ENCODE measurements at places on chromosomes 6 and 20.

DNA sequence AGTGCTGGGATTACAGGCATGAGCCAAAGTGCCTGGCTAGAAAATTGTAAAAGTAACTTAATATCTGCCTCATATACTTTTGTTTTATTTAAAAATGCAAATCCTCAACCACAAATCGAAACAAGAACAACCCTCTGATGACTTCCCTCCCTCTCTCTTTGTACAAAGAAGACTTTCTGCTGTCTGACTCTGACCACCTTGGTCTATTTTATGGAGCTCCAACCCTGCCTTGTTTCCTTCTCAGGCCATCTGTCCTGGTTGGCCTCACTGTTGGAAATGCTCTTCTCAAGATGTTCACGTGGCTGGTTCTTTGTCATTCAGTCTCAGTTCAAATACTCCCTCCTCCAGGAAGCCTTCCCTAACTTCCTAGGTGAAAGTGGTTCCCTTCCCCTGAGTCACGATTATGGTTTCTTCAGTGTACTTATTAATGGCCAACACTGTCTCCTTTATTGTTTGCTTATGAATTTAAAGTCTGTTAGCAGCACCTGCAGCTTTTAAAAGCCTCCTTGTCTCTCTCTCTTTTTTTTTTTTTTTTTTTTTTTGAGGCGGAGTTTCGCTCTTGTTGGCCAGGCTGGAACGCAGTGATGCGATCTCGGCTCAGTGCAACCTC is 151.5 kb upstream of the SALL4 start:
- no peaks in the 10 kb centered on the region for H3K36me3 ChIP-seq
- no peaks in the 10 kb centered on the region for H3K27me3 ChIP-seq
- no peak overlapping the region for H3K4me3 ChIP-seq
- no peak for DNase-seq

GRCh38 chr20:50230184-50230583 is 39.6 kb downstream of the CEBPB start:
- H3K4me3 ChIP-seq: no peak overlapping the region
- no peak overlapping the region for H3K27ac ChIP-seq
- H3K4me1 ChIP-seq: no peaks in the 10 kb centered on the region
- no peaks in the 10 kb centered on the region for H3K27me3 ChIP-seq
- DNase-seq: no peak
- no peaks in the 10 kb centered on the region for H3K36me3 ChIP-seq

DNA sequence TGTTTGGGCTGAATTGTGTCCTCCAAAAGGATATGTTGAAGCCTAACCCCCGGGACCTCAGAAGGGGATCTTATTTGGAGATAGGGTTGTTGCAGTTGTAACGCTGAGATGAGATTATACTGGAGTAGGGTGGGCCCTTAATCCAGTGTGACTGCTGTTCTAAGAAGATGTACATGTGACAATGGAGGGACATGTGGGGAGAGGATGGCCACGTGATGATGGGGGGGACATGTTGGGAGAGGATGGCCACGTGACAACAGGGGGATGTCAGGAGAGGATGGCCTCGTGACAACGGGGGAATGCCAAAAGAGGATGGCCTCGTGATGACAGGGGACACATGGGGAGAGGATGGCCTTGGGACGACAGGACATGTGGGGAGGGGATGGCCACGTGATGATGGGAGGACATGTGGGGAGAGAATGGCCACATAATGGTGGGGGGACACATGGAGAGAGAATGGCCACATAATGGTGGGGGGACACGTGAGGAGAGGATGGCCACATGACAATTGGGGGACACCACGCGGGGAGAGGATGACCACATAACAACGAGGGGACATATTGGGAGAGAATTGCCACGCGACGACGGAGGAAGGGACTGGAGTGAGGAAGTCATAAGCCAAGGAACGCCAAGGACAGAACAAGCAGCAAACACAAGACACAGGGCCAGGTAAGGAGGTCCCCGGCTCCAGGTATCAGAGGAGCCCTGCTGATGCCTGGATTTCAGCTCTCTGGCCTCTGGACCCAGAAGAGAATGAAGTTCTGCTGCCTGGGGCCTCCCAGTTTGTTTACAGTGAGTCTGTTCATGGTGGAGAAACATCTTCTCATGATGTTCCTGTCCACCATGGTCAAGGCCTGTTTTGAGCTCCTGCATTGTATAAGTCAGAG is 29.2 kb downstream of the SYNJ2 start:
- H3K4me1 ChIP-seq: no peaks in the 10 kb centered on the region
- DNase-seq: no peak
- no peak overlapping the region for H3K27ac ChIP-seq
- H3K27me3 ChIP-seq: no peaks in the 10 kb centered on the region
- no peaks in the 10 kb centered on the region for H3K36me3 ChIP-seq

DNA sequence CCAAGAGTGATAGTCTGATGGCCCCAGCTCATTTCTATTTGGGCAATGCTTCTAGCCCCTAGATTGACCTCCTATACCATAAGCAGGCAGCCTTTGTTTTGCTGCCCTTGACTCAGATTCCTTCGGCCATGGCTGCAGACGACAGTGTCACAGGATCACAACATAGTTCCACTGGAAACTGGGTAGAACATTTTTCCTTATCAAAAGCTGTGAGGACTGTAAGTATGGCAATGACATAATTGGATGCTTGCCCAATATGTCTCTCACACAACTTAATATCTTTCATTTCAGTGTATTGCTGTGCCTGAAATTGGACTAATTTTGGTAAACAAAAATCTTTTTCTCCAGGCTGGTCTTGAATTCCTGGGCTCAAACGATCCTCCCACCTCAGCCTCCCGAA is 22.9 kb downstream of the KIF6 start:
- H3K36me3 ChIP-seq: no peaks in the 10 kb centered on the region
- no peak overlapping the region for H3K4me3 ChIP-seq
- H3K4me1 ChIP-seq: no peaks in the 10 kb centered on the region
- H3K27me3 ChIP-seq: no peaks in the 10 kb centered on the region
- DNase-seq: no peak

DNA sequence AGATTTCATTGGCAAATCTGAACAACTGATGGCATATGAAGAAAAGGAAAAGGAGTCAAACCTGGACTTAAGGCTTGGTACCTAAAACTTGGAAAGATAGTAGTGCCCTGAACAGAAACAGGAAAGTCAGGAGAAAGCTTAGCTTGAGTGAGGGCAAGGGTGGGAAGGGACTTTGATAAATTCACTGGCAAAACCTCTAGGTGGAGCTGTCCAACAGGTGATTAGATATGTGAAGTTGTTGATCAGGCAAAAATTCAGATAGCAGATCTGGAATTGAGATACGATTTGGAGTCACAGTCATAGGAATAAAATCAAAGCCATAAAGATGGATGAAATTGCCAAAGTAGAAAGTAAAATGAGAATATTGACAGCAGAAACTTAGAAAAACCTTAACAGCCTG is 16.1 kb upstream of the ZNF292 start:
- H3K4me3 ChIP-seq: no peak overlapping the region
- no peaks in the 10 kb centered on the region for H3K36me3 ChIP-seq
- DNase-seq: no peak
- H3K4me1 ChIP-seq: no peaks in the 10 kb centered on the region
- no peak overlapping the region for H3K27ac ChIP-seq
- no peaks in the 10 kb centered on the region for H3K27me3 ChIP-seq

GRCh38 chr6:76014626-76015530 is 57.6 kb downstream of the IMPG1 start:
- no peaks in the 10 kb centered on the region for H3K36me3 ChIP-seq
- no peaks in the 10 kb centered on the region for H3K4me1 ChIP-seq
- H3K4me3 ChIP-seq: no peak overlapping the region
- no peak overlapping the region for H3K27ac ChIP-seq
- DNase-seq: no peak

- H3K27me3 ChIP-seq: no peaks in the 10 kb centered on the region
- no peaks in the 10 kb centered on the region for H3K4me1 ChIP-seq
- DNase-seq: no peak
- no peak overlapping the region for H3K4me3 ChIP-seq
- no peak overlapping the region for H3K27ac ChIP-seq
- no peaks in the 10 kb centered on the region for H3K36me3 ChIP-seq
Observed at GRCh38 chr6:149150801-149151398, 166.6 kb upstream of the TAB2 start.

DNA sequence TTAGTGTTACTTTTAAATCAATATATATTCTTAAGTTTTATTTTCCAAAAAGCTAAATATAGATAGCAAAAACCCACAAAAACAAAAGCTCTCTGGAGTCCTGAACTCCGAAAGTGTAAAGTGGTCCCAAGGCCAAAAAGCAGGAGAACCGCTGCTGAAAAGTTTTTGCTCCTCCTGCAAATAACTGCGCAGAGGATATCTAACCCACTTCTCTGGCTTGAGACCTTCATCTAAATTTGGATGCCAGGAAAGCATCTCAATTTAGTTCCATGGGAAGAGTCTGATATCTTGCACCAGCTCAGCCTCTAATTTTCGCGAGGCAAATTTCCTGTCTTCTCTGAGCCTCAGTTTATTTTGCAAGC is 523 bp downstream of the MRPS10 start:
- H3K27ac ChIP-seq: peak overlapping the region; percentile 52
- no peak for DNase-seq
- H3K4me1 ChIP-seq: no peaks in the 10 kb centered on the region
- no peaks in the 10 kb centered on the region for H3K27me3 ChIP-seq
- H3K36me3 ChIP-seq: peaks cover 8% of the 10 kb centered on the region

DNA sequence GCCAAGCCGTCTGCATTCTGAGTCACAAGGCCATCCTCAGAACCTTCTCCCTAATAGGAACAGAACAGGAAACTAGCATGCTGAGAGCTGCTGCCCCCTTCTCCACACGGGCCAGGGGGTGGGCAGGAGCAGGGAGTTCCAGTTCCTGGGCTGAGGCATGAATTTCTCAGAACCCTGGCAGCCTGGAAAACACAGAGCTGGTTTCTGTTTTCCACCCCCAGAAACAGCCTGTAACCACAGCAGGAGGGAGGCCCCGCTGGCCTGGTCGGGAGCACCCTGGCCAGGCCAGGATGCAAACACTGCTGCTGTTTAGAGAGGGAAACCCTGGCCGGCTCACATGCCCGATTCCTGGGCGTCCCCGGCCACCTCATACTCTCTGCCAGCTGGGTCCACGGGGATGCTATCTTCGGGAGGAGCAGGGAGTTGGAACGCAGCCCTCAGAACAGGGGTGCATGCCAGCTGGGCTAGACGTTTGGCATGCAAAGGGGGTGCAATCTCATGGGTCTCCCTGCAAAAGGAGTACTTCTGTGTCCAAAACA is 130.1 kb downstream of the NFATC2 start:
- H3K36me3 ChIP-seq: no peaks in the 10 kb centered on the region
- peaks cover 7% of the 10 kb centered on the region for H3K4me1 ChIP-seq
- no peak overlapping the region for H3K4me3 ChIP-seq
- no peaks in the 10 kb centered on the region for H3K27me3 ChIP-seq
- no peak for DNase-seq
- H3K27ac ChIP-seq: no peak overlapping the region

GRCh38 chr6:11791354-11792107 is 12.9 kb upstream of the ADTRP start:
- no peaks in the 10 kb centered on the region for H3K27me3 ChIP-seq
- no peak overlapping the region for H3K27ac ChIP-seq
- H3K4me3 ChIP-seq: no peak overlapping the region
- H3K4me1 ChIP-seq: no peaks in the 10 kb centered on the region
- DNase-seq: no peak

DNA sequence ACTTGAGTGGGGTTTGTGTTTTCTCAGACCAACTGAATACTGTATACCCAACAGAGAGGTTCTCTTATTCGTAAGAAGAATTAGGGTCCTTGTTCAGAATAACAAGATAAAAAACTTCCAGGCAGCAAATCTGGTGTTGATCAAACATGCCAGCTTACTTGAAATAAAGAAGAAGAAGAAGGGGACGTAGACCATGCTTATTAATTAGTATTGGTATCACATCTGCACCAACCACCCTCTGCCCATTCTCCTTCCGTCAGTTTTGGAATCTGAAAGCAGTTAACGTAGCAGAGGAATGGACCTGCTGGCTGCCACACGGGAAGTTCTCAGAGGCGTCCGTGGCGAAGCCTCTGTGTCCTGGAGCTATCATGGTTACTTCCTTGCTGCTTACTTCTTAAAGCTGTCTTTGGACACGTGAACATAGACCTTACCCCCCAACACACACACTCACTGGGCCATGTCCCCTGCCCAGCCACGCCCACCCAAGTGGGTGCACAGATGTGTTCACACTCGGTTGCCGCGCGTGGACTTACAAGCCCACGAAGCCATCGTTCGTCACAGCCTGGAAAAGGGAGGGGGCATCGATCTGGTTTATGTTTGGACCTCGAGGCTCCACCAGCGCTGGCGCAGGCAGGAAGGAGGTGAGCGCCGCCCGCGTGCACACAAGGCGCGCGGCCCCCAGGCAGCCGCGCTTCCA is 4.1 kb upstream of the DLL1 start:
- H3K4me1 ChIP-seq: peaks cover 17% of the 10 kb centered on the region
- DNase-seq: no peak
- H3K36me3 ChIP-seq: no peaks in the 10 kb centered on the region
- no peak overlapping the region for H3K27ac ChIP-seq

- no peaks in the 10 kb centered on the region for H3K4me1 ChIP-seq
- H3K27ac ChIP-seq: no peak overlapping the region
- no peaks in the 10 kb centered on the region for H3K36me3 ChIP-seq
- no peaks in the 10 kb centered on the region for H3K27me3 ChIP-seq
Observed at GRCh38 chr6:105489216-105489530, 86.3 kb upstream of the PREP start.

- DNase-seq: no peak
- H3K4me3 ChIP-seq: no peak overlapping the region
- H3K36me3 ChIP-seq: no peaks in the 10 kb centered on the region
- H3K4me1 ChIP-seq: no peaks in the 10 kb centered on the region
- H3K27ac ChIP-seq: no peak overlapping the region
Observed at GRCh38 chr6:134424165-134424797, 106.4 kb upstream of the SGK1 start.

DNA sequence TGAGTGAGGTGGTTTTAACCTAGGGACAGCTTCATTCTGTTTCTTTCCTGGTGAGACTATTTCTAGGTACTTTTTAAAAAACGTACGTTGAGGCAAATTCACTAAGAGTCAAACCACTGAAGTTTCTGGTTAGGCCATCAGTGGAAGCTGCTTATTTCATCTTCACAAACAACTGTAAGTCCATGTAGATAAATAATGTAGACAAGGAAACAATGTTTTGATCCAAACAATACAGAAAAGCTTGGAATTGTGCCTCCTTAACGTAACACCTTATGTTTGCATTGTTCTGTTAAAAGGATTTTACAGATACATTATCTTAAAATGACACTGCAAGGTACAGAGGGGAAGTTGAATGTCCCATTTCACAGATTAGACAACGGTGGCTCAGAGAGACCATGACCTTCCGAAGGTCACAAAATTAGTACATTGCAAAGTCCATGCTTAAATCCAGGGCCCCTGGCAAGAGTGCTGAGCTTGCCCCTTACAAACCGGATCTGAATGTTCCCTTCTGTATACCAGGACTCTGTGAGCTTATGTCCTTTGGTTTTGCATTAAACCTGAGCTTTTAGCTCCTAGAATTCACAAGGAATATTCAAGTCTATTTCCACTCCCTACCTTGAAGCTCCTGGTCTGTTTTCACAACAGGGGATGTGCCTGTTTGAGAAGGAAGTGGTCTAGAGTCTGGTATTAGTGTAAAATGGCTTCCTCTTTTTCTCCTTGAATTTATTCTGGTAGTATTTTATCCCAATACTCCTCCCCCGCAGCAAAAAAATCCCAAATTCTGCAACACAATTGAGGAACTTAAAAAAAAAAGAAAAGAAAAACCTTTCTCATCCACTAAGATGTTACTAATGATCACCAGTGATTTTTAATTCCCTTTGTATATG is 28.9 kb upstream of the ZNF217 start:
- H3K4me1 ChIP-seq: peaks cover 8% of the 10 kb centered on the region
- H3K27ac ChIP-seq: peak overlapping the region; percentile 1
- no peak overlapping the region for H3K4me3 ChIP-seq
- H3K27me3 ChIP-seq: no peaks in the 10 kb centered on the region
